ENCODE measurements at places on chromosomes 6 and 20. TPM values are rescaled to one million over a fixed set of nuclear protein-coding genes. Genes with fewer than 3 reads are reported as not detected.
A peak's percentile ranks its signal among the peaks of the same experiment; 100 is the strongest.

Gene ADGRF1
- under 0.01 TPM for total RNA-seq

DNA sequence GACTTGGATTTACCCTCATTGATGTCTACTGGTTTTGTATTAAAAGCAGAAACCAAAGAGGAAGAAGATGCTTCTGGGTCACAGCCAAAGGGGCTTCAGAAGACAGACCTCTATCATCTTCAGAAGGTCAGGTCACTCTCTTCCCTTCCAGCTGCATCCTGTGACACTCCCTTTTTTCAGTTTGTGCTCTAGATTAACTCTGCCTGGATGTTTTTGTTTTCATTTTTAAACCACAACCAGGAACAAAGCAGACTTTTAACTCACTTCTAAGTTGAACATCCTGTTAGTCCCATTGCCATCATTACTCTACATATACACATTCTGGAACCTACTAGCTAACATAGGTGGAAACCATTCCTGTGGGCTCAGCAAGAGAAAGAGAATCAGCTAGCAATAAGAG is 45.2 kb downstream of the AKIRIN2 start:
- no peak for ATAC-seq

Gene PRL
- total RNA-seq, result not detected

- ATAC-seq, result no peak
These were observed 132.8 kb upstream of the CDH4 start for GRCh38 chr20:61119273-61119672.

Gene CCDC28A
- total RNA-seq, result 5.8 TPM

DNA sequence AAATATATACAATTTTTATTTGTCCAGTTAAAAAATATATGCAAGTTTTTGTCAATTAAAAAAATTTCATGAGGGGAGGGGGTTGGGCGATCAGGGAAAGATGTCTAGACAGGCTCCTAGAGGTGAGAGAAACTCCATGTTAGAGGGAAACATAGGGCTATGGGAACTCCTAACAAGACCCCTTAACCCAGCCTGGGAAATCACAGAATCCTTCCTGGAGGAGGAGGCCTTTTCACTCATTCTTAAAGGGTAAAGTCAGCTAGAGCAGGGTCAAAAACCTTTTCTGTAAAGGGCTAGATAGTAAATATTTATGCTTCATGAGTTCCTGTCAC is 75.9 kb upstream of the PTPN1 start:
- ATAC-seq, result no peak

DNA sequence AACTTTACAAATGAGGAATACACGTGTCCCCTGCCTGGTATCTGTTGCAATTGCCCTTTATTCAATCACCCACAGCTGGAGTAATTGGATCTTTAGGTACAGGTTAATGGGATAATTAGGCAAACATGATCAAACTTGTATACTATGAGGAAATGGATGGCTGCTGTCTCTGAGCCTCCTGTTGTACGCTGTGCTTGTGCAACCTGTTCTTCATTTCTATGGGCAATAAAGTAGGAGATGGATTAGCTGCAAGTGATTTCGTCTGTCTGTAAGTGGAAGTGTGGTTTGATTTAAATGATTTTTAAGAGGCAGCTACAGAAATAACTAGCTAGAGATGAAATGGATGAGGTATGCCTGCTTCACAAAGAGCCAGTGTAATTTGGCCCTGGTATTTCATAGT is 474.1 kb downstream of the RNF144B start:
- ATAC-seq, result peak; percentile 96

Gene SYNDIG1
- 52.9 TPM for total RNA-seq

DNA sequence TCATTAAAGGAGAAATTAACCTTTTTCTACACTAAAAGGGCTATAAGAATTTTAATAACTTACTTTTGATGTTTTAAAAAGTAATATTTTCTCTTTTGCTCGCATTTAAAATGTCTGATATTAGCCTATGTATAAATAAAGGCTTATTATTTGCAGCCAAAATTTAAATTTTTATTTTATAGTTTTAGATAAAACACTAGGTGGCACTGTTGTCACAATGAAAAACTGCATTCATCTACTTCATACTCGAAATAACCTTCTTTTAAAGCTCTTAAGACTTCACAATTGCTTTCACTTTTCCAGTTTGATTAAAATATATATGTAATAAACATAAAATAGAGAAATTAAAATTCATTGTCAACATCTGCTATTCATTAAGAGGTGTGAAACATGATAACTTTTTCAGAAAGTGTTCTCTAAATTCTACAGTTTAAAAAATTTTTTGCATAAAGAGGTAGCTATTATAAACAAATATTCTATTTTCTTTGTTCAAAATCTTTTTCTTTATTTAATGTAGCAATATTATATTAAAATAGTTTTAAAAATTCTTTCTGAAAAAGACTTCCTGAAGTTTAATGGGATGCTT is 78.8 kb upstream of the DEFB112 start:
- ATAC-seq, result no peak

- ATAC-seq, result no peak
These were observed 630 bp downstream of the PPP2R5D start for GRCh38 chr6:42984924-42985475.

DNA sequence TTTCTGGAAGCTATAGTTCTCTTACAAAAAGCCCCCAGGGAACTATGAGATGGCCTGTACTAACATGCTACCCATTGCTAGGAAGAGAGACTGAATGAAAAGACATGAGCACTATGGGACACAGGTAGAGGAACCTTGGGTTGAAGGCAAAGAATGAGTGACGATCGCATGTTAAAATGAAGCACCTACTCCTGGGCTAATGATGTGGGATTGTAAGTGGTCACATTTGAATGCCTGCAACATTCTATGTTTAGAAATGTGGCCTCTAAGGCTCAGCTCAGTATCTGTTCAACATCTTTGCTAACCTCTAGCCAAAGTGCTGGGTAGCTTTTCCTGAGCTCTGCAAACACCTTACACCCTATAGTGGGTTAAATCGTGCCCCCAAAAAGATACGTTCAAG is 5.2 kb upstream of the ZC3H12D start:
- ATAC-seq, result no peak

DNA sequence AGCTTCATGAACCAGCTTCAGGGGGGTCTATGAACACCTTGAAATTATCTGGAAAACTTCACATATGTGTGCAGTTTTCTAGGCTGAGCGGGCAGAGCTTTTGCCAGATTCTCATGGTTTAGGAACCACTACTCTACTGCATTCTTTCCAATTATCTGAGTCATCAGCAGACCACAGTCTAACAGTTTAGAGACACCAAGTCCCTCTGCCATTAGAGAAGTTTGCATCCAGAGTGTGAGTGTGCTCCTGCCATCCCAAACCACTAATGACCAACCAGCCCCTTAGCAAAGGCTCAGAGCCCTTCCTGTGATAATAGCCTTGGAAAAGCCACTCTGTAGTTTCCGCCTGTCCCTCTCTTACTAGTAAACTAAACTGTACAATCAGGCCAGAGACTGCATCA is 96.8 kb downstream of the PHACTR1 start:
- no peak for ATAC-seq

GRCh38 chr20:3932681-3933080 is 43.5 kb downstream of the PANK2 start:
- ATAC-seq, result no peak

DNA sequence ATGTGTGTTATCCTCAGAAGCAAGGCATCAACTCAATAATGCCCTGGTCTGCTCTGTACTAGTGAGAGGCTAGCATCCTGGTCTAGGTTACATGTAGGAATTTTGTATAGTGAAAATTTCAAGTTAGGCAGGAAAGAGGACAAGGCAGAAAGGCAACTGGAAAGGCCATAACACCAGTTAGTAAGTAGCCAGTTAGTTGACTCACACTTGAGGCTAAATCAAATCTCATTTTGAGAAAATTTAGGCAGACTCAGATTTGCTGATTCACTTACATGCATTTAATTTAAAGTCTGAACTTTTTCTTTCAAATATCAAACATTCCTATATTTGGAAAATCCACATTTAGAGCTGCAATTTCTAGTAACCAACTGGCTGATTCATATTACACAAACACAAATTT is 184.5 kb upstream of the TCF21 start:
- no peak for ATAC-seq

Gene RBPJL
- total RNA-seq, result not detected

GRCh38 chr6:116411284-116411623 is 40.5 kb downstream of the DSE start:
- no peak for ATAC-seq

Gene PDYN
- 0.09 TPM for total RNA-seq

Gene PTK7
- 29.1 TPM for total RNA-seq
